Adrenal gland (tissue), 19 donors: ENCODE measurements at places on chromosomes 13 and 19.

DNA sequence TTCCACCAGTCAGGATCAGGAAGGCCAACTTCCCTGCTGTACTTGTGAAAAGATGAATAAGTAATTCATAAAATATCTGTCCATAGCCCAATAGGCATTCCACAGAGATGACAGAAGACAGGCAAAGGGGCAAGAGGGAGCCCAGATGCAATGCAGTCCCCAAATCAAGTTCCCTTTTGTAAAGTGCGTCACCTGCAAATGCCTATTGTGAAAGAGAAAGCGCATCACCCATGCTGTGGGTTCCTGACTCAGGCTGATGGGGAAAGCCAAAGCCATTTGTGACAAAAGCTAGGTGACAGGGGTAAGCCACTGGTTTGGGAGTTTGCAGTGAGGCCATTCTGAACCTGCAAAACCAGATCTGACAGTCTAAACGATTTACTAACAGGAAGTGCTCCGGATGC, 157.5 kb upstream of the ZNF536 start:
- DNase-seq = no peak

GRCh38 chr19:49017041-49017665, at the start of gene LHB:
Gene LHB (minus strand): TSS chr19:49017091. CDS start chr19:49017081, 10 bp downstream.
- no peak for DNase-seq

DNA sequence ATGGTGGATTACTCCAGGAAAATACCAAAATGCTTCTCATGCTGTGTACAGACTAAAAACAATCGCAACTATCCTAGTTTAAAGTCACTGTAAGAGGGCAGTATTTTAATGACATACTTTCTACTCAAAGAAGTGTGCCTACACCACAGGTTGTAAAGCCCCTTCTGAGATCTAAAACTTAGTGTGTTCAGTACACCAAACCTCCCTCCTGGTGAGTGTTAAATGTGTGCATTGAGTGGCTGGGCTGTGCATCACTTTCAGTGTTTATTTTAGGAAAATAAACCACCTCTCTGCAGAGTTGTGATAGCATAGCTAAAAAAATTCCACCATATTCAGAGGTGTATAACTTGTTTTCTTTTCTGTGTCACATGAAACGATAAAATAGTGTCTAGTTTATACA, 263.7 kb downstream of the DACH1 start:
- no peak for DNase-seq

GRCh38 chr19:17394891-17395415, 957 bp upstream of the CCDC194 start:
- DNase-seq = peak; percentile 54

DNA sequence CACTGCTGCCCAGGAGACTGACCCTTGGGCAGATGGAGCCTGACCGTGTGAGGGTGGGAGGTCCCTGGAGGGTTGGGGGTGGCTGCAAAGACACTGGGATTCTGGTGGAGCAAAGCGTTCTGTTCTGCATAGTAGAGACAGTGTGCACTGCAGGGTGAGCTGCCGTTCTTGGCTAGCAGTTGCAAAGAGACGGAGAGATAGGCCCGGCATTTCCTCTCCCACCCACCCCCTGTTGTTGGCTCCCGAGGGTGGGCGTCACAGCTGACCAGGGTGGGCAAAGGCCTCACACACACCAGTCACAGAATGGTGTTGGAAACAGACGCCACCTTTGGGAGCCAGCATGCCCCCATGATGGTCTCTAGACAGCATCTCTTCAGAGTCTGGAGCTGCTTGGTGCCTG, 11.4 kb downstream of the TMEM255B start:
- no peak for DNase-seq

- no peak for DNase-seq
Observed at GRCh38 chr13:87680298-87680697, 9.1 kb downstream of the SLITRK5 start.
